Activated CD8-positive, alpha-beta T cell treated with anti-CD3 and anti-CD28 coated beads for 36 hours (primary cell): ENCODE measurements at places on chromosomes 13 and 19.

DNA sequence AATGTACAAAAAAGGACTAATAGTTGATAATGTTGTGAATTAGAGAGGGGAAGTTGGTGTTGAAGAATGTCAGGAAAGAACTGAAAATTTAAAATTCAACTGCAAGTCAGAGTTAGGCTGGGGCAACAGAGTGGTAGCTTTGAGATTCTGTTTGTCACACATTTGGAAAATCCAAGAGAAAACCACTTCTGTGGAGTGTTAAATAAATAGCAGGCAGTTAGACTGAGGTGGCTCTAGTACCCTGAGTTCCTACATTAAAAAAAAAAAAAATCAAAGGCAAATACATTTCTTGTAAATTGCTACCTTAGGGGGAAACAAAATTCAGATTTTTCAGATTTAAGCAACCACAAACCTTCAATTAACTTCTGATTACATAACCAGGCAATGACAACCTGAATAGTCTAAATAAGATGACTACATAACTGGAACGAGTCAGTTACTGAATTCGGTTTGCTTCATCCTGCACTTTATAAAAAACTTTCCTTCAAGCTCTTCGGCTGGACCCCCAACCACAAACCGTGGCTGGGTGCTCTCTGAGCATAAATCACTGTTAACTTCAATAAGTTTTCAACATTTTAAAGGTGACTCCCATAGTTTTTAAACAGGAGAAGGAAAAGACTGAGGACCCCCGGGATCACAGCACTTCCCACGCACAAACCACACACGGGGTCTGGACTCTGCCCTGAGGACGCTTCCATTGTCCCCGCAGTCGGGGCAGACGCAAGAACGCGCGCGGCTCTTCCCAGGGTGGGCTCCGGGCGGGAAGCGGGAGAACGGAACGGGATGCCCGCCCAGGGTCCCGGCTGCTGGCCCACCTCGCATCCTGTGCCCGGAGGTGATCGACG, 725 bp downstream of the ZNF682 start:
- DNase-seq, result peak; percentile 28

DNA sequence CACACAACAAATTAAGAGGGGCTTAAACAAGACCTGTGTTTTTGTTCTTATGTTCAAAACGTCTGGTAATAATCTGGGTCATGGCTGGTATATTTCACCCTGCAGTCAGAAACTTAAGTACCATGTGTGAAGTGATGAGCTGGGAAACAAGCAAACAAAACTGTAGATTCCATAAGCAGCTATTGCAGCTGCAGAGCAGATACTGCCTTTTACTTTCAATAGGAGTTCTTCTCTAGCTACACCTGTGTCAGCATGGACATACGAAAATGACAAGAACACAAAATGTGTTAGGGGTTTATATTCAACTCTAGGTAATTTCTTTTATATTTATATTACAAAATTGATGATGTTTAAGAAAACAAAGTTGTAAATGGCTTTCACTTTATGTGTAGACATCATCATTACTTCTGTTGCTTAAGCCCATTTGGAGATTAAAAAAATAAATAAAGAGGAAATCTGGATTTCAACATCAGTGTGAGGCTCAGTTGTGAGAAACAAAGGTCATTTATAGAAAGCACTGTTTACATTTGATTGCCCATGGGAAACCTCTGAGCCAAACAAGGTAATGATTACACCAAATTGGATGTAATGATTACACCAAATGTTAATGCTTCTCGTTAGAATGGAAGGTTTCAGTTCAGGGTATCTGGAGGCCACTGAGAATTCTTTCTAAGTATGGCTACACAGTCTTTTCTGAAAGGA, 451.0 kb upstream of the SLC10A2 start:
- DNase-seq, result no peak

GRCh38 chr13:42266473-42266872, 5.5 kb upstream of the AKAP11 start:
- no peak for DNase-seq

DNA sequence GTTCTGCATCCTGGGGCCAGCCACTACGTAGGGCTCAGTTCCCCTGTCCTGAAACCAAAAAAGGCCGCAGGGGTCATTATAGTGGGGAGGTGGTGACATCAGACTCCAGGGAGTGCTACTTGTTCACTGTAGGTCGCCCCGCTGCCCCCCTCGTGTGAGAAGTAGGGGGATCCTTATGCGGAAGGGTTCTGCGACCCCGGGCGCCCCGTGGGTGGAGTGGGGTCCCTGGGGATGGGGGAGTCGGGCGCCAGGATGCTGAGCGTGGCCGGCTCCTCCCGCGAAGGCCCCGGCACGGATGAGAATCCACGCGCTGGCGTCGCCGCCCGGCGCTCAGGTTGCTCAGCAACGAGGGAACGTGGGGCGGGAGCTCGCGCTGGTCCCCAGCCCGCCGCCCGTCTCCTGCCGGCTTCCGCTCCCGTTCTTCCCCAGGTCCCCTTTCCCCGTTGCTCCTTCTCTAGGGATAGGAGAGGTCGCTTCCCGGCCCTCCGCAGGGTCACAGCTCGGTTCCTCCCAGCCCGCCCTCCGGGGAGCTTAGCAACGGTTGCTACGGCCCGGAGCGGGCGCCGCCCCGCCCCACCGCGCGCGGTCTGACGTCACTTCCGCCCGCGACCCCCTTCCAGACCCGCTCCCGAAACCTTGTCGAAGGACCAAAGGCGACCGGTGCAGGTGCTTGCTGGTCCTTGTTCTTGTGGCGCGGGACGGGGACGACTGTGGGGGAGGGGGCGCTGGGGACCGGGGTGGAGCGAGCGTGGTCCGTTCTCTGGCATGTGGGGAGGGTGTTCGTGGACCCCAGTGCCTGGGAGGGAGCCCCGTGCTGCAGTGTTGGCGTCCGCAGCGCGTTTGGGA, at the start of gene NAT14:
TSS of gene NAT14 (plus strand) at position 596 of the 846 bp plus-strand sequence. CDS start 521 bp downstream, outside the sequence.
- DNase-seq, result peak; percentile 67

GRCh38 chr13:71017607-71018006, 849.4 kb downstream of the DACH1 start:
- DNase-seq, result no peak

DNA sequence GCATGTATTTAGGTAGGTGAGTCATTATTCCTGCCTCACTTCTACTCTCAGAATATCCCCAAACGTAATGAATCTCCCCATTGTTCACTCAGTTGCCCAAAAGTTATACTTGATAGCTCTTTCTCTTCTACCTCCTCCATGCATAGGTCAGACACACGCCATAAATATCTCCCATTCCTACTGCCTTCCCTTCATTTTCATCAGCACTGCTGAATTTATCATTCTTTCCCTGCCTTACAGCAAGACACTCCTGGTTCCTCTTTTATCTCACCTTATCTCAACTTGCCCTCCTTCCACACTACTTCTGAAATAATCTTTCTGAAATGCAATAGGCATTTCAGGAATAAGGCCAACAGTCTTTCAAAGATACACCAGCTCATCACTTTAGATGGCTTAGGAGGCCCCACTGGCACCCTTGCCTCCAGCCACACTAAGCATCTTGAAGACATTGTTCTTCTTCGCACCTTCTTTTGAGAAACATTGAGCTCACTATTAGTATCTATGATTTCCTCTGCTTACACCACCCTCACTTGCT, 333.9 kb downstream of the MYO16 start:
- DNase-seq, result no peak

DNA sequence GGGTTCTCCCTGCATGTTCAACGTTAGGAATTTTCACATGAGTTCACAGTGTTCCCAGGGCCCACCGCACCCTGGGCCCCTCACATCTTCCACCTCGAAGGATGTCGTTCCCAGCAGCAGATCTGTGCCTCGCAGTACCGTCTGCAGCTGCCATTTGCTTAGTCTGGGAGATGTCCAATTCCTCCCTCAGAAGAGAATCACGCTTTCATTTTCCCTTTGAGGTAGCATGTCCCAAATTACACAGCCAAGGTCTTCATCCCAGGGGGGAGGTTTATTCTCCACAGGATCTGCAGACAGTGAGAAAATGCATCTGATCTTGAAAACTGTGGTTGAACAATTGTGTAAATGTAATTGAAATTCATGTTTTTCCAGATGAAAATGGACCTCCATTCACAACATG, 150.2 kb downstream of the DCT start:
- DNase-seq, result no peak

DNA sequence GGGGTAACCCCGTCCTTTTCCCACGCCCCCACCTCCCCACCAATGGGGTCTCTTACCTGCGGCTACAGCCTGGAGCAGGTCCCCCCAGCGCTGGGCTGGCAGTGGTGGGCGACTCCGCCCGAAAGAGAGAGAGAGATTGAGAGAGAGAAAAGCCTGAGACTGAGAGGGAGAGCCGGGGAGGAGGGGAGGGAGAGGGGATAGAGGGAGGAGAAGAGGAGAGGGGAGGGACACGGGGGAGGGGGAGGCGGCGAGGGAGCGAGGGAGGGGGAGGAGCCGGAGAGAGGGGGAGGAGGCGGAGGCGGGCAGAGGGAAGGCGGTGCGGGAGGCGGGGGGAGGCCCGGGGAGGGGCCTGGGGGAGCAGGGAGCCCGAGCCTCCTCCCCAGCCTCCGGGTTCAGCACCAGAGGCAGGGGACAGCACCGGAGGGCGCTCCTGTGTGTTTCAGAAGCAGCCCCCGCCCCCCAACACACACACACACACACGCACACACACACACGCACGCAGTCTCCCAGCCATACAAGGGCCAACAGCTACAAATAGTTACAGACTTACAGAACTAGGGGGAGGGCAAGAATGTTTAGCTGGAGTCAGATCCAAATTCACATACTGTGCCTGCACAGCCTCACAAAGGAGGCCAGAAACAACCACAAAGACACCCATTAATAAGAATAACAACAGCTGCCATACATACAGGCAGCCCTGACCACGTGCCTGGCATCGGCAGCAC, at the start of gene SLC8A2:
TSS of gene SLC8A2 (minus strand) at position 161 of the 725 bp plus-strand sequence. CDS start 5,490 bp downstream, outside the sequence.
- peak; percentile 76 for DNase-seq

DNA sequence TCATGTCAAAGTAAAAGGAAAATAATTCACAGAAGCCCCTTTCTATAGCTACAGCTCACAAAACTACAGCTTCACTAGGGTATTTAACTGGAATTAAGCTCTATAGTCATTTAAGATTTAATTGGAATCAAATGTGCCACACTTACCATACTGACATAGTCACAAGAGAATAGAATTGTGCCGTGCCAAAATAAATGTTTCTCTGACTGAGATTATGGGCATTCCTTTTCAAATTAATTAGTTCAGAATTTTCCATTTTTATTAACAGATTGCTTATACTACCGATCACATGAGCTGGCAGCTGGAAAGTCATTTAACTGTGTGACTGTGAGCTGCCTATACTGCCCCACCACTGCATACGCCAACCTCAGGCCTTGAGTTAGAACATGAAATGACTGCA, 108.4 kb downstream of the LHFPL6 start:
- no peak for DNase-seq

DNA sequence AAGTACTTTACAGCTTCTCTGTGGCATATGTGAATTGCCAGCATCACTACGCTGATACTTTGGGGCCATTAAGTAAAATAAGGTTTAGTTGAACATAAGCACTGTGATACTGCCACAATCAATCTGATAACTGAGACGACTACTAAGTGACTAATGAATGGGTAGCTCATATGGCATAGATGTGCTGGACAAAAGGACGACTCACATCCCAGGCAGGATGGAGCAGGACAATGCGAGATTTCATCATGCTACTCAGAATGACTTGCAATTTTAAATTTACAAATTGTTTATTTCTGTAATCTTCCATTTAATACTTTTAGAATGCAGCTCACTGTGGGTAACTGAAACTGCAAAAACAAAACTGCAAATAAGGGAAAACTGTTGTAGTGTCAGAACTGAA, 13.6 kb downstream of the CCDC122 start:
- no peak for DNase-seq

- DNase-seq, result no peak
These were observed 38.7 kb upstream of the CYSLTR2 start for GRCh38 chr13:48615049-48615448.

DNA sequence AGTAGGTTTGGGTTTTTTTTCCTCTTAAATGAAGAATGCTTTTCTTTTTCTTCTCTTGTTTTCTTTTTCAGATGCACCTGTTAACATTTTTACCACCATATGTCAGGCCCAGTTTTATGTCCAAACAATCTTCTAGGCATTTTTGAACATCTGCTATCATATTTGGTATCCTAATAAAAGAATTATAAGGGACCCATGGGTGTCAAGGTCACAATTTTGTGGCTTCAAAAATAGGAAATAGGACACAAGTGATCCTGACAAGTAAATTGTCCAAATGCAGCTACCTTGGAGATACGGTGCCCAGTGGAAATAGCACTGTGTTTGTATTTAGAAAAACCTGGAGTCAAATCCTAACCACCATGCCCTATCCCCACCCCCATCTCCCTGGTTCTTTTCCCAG, 270.3 kb downstream of the MZT1 start:
- no peak for DNase-seq

- DNase-seq, result peak; percentile 56
These were observed 20.6 kb downstream of the HCN2 start for GRCh38 chr19:610071-610800.

DNA sequence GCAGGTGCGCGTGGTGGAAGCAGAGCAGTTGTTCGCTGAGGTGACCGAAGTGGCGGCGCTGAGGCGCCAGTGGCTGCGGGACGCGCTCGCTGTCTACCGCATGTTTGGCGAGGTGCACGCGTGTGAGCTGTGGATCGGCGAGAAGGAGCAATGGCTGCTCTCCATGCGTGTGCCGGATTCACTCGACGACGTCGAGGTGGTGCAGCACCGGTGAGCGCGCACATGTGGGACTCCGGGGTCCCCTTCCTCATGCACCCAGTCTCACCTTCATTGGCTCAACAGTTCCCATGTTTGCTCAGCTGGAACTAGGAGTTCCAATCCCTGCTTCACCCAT, 46.5 kb downstream of the SPTBN4 start:
- no peak for DNase-seq

GRCh38 chr19:55086730-55087541, 11.3 kb downstream of the EPS8L1 start:
- peak; percentile 75 for DNase-seq

DNA sequence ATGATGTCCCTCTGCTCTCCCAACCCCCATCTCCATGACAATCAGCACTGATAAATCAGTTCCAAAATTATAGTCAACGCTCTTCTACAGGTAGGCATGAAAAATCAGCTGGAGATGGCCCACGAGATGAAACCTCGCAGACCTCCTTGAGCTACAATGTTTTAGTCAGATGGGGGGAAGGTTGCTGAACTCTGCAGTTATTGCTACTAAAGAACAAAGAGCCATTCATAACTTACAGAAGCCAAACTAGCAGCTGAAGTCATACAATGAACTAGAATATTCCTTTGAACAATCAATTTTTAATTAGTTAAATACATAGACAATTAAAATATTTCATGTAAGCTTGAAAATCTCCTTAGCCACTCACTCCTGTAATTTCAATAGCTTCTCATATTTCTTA, 179.2 kb downstream of the NHLRC3 start:
- no peak for DNase-seq
